Stimulated activated effector memory CD8-positive, alpha-beta T cell treated with anti-CD3 and anti-CD28 coated beads, Interleukin-12 subunit alpha, Interleukin-12 subunit beta, amount 100 ng/mL, for 72 hours (primary cell): ENCODE measurements at places on chromosomes 2 and 18.

- DNase-seq: no peak
Observed at GRCh38 chr2:65436824-65437221, 4.4 kb upstream of the SPRED2 start.

- DNase-seq: peak; percentile 61
Observed at GRCh38 chr2:43877782-43878464, 39.2 kb downstream of the ABCG8 start.

- no peak for DNase-seq
Observed at GRCh38 chr18:24232800-24233199, 93.9 kb downstream of the CABYR start.

DNA sequence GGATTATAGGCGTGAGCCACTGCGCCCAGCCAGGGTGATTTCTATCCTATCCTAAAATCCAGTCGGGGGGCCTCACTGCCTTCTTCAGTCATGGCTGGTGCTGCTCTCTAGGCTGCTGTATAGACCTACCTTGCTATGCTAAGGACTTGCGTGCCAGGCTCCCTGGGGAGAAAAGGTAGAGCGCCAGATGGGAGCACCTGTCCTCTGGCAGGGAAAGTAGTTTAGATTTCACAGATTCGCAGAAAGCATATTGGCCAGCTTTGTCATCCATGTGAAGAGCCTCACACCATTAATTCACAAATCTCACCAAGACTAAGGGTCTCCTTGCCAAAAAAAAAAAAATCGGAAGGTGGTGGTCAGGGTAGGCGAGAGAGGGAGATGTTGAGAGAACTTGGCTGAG is 217.6 kb downstream of the ATAD2B start:
- DNase-seq: no peak

- no peak for DNase-seq
Observed at GRCh38 chr2:71689393-71689792, 236.0 kb downstream of the DYSF start.

DNA sequence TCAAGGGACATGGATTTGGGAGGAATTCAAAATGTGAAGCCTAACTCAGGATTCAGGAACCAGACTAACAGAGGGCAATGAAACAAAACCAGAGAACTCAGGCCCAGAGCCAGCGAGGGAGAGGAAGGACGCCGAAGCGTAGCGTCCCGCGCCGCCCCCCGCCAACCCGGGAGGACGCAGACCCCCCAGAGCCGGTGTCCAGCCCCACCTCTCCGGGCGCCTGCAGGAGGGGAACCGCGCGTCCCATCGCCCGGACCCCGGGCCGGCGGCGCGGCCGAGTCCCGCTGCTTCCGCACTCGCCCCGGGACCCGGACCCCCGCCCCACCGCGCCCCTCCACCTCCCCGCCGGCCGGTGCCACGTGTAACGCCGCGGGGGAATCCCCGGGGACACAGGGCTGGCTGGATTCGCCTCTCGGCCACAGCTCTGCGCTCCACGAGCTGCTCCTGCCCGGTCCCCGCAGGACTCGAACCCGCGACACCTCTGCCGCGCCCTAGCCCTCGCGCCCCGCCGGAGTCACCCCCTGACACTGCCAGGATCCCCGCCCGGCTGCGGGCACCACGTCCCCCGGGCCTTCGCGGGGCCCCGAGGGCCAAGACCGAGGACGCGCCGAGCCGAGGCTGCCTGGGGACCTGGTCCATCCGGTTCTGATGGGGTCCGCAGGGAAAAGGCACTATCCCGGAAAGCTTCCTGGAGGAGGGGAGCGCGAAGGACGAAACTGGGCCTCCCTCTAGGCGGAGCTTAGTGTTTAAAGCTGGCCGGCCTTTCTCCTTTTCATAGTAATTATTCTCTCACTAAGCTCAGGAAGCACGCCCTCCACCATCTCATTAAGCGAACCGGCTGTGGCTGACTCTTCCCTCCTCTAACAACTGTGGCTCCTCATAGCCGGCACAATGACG is 40.4 kb upstream of the FAM124B start:
- DNase-seq: no peak

DNA sequence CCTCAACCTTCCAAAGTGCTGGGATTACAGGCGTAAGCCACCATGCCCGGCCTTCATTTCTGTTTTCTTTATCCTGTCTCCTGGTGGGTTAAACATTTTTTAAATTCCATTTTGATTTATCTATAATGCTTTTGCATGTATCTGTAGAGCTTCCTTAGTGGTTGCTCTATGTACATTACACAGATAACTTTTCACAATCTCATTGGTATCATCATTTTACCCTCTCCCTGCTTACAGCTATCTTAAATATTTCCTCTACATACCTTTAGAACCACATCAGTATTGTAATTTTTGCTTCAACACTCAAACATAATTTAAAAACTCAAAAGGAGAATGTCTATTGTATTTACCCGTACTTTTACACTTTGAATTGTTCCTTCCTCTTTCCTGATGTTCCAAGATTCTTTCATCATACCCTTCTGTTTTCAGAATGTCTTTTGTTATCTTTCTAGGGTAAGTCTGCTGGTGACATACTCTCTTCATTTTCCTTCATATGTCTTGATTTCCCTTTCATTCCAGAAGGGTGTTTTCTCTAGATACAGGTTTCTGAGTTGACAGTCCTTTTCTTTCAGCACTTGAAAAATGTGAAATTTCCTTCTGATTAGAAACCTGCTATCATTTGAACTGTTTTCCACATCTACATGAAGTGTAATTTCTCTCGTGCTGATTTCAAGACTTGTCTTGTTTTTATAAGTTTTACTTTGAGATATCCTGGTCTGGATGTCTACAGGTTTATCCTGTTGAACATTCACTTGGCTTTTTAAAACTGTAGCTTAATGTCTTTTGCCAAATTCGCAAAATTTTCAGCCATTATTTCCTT is 21.9 kb downstream of the PPP3R1 start:
- DNase-seq: no peak
